Cardiac muscle cell (in vitro differentiated cells and primary cell): ENCODE measurements at places on chromosomes 7 and 10. TPM values are rescaled to one million over a fixed set of nuclear protein-coding genes. Genes with fewer than 3 reads are reported as not detected.

DNA sequence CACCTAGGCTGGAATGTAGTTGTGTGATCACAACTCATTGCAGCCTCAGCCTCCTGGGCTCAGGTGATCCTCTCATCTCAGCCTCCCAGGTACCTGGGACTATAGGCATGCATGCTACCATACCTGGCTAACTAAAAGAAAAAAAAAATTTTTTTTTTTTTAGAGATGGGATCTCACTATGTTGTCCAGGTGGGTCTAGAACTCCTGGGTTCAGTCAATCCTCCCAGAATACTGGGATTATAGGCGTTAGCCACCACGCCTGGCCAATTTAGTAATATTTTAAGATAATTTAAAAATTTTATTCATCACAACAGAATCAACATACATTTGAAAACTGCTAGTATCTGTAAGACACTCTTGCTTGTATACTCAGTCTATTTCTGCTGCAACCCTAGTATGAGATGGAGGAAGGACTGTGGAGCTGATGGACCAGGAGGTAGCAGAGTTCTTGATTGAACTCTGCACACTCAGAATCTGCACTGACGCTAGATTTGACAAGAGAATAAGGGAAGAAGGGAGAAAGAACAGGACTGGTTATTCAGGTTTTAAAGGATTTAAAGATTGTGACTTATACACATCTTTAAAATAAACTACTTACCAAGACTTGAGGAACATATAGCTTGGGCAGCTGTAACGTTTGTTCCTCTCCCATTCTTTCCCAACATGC, 57.6 kb downstream of the VCL start:
- H3K27ac ChIP-seq, result peak overlapping the region; percentile 92
- H3K4me3 ChIP-seq, result no peak overlapping the region
- H3K36me3 ChIP-seq, result no peaks in the 10 kb centered on the region
- peaks cover 47% of the 10 kb centered on the region for H3K4me1 ChIP-seq

Gene EMX2
- not detected in 2 replicates for polyA plus RNA-seq

DNA sequence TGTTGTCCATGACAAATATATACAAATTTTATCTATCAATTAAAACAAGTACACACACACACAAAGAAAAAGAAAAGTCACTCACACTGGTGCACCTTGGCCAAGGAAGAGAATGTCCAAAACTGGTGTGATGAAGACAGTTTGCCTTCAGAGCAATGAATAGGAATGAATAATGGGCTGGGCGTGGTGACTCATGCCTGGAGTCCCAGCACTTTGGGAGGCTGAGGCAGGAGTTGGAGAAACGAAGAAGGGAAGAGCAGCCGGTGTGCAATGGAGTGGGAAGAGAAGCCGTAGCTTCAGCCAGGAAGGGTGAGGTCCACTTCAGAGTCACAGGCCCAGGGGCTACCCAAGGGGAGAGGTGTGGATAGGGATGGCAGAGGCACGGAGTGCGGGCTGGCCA, 253.6 kb downstream of the CCSER2 start:
- H3K27ac ChIP-seq, result no peak overlapping the region
- no peaks in the 10 kb centered on the region for H3K27me3 ChIP-seq
- H3K4me1 ChIP-seq, result no peaks in the 10 kb centered on the region
- no peaks in the 10 kb centered on the region for H3K36me3 ChIP-seq
- H3K4me3 ChIP-seq, result no peak overlapping the region

Gene MUC3A
- 0.29 TPM in 1 of 2 replicates, not detected in the other for polyA plus RNA-seq

DNA sequence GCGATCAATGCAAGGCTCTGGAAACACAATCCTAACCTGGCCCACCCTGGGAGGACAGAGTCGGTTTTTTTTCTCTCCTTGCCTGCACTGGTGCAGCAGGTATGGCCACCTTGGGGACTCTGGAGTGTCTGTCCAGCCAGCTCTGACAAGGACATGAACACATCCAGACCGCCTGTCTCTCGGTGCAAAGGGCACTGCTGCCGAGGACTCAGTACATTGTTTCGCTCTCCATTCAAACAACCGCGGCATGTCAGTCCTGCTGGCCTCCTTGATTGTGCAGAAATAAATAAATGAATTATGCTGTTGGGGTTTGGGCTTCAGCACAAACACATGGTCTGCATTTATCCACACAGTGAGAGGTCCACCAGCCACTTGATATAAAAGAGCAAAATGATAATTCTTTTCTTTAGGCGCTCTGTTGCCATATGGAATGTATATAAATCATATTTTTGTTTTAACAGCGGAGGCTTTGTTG, 565.2 kb downstream of the KCNMA1 start:
- no peaks in the 10 kb centered on the region for H3K4me1 ChIP-seq
- no peak overlapping the region for H3K27ac ChIP-seq

GRCh38 chr10:95865814-95866466, 41.8 kb upstream of the CC2D2B start:
- no peaks in the 10 kb centered on the region for H3K27me3 ChIP-seq
- H3K4me3 ChIP-seq, result no peak overlapping the region
- H3K36me3 ChIP-seq, result no peaks in the 10 kb centered on the region

DNA sequence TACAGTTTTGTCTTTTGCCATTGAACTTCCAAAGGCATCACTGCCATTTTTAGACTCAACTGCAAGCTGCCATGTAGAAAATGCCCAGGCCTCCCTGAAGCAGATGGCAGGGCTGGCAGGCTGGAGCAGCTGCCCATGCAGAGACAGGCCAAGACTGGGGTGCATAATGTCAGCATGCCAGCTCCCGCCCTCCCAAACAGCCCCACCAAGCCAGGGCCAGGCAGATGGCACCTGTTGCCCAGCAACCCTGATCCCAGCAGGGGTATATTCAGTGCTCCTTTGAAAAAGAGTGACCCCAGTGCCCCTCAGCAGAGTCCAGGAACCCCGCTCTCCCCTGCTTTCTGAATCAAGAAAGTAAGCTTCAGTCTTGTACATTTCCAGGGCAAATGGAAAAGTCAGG, 32.6 kb downstream of the VSTM4 start:
- H3K36me3 ChIP-seq, result no peaks in the 10 kb centered on the region
- no peak for DNase-seq
- no peak overlapping the region for H3K27ac ChIP-seq
- no peaks in the 10 kb centered on the region for H3K27me3 ChIP-seq

DNA sequence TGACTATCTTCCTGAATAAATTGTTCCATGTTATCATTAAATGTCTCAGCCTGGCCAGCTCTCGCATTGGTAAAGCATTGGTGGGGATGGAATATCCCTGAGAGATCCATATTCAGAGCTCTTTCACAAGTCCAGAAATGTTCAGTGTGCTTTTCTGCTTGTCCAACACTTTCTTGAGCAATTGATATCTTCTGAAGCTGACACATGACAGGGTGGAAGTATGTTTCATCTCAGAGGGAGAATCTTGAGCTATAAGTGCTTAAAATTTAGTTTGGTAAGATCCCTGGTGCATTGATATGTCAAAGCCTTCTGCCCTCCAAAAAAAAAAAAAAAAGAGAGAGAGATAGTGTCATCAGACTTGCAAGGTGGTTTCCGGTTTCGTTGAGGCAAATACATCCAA, 7.4 kb downstream of the IFIT3 start:
- no peak overlapping the region for H3K4me3 ChIP-seq
- no peak for DNase-seq
- no peaks in the 10 kb centered on the region for H3K36me3 ChIP-seq
- no peaks in the 10 kb centered on the region for H3K27me3 ChIP-seq
- H3K4me1 ChIP-seq, result peaks cover 16% of the 10 kb centered on the region

- H3K27me3 ChIP-seq, result peaks cover 35% of the 10 kb centered on the region
- H3K27ac ChIP-seq, result no peak overlapping the region
- H3K4me3 ChIP-seq, result no peak overlapping the region
- H3K4me1 ChIP-seq, result peaks cover 18% of the 10 kb centered on the region
- no peak for DNase-seq
- no peaks in the 10 kb centered on the region for H3K36me3 ChIP-seq
Observed at GRCh38 chr7:128358233-128358632, 3.3 kb downstream of the PRRT4 start.

Gene MPP7
- polyA plus RNA-seq, result 9.2 and 9.7 TPM in 2 replicates

- no peak for DNase-seq
- no peaks in the 10 kb centered on the region for H3K4me1 ChIP-seq
- H3K27me3 ChIP-seq, result peaks cover 7% of the 10 kb centered on the region
- H3K4me3 ChIP-seq, result no peak overlapping the region
Observed at GRCh38 chr7:107728276-107728675, 15.7 kb upstream of the CBLL1 start.

Gene ADAMTS14
- polyA plus RNA-seq, result 1.2 and 2.2 TPM in 2 replicates

Gene SFTPA1
- polyA plus RNA-seq, result not detected in 2 replicates

DNA sequence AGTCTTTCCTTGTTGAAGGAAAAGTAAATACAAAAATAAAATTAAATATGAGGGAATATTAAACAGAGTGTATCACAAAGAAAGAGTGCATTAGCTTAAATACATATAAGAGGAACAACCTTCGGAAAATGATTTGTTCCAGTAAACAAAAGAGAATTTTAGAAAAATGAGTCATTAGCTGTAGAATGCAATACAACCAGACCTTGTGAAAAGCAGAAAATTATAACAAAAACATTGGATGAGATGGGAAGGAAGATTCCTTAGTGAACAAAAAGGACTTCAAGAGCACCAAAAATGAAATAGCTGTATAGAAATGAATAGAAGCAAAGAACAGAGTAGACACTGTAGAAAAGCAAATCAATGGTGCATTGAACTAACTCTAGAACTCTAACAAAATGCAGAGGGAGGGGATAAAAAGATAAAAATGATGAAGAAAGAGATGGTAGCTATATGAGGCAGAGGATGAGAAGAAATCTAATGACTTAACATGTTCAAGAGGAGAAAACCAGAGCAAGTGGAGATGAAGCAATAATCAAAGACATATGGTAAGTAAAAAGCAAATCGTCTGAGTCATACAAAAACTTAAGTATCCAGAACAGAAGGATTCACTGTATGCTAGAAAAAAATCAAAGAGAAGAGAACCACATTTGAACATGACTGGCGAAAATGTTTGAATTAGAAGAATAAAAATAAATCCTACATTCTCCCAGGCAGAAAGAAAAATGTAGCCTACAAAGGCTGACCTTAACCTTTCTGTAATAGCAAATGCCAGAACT, 190.5 kb downstream of the TMEM26 start:
- H3K27me3 ChIP-seq, result no peaks in the 10 kb centered on the region
- H3K27ac ChIP-seq, result no peak overlapping the region
- DNase-seq, result no peak
- H3K4me3 ChIP-seq, result no peak overlapping the region
- H3K4me1 ChIP-seq, result no peaks in the 10 kb centered on the region

Gene MBL2
- not detected in 2 replicates for polyA plus RNA-seq

GRCh38 chr7:40579401-40579800, 444.6 kb downstream of the SUGCT start:
- no peak overlapping the region for H3K4me3 ChIP-seq
- no peak overlapping the region for H3K27ac ChIP-seq
- DNase-seq, result no peak
- H3K27me3 ChIP-seq, result no peaks in the 10 kb centered on the region
- peaks cover 6% of the 10 kb centered on the region for H3K4me1 ChIP-seq
- H3K36me3 ChIP-seq, result no peaks in the 10 kb centered on the region

- no peak overlapping the region for H3K27ac ChIP-seq
- no peaks in the 10 kb centered on the region for H3K36me3 ChIP-seq
Observed at GRCh38 chr7:157434231-157434630, 97.4 kb downstream of the DNAJB6 start.

- no peaks in the 10 kb centered on the region for H3K4me1 ChIP-seq
- peak; percentile 54 for DNase-seq
Observed at GRCh38 chr10:89503652-89504370, 31.6 kb downstream of the SLC16A12 start.

DNA sequence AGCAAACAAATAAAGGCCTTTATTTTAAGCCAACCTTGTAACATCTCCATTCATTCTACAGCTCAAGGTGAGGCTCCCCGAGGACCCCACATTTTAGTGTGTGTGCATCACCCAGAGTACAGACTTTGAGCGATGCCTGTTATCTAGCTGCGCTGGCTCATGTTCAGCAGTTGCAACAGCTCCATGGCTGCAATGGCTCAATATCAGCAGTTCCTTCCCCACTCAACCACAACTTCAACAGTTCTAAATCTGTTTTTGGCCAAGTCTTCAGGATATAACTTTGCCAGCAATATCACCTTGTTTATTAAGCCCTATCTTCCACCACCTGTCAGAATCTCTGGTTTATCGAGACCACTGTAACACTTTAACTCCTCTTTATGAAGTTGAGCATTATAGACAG, 95.8 kb downstream of the WNT2 start:
- H3K27me3 ChIP-seq, result no peaks in the 10 kb centered on the region
- peak; percentile 70 for DNase-seq
- H3K4me3 ChIP-seq, result no peak overlapping the region
- peak overlapping the region; percentile 87 for H3K27ac ChIP-seq

Gene FAM25A
- not detected in 2 replicates for polyA plus RNA-seq

- no peak overlapping the region for H3K27ac ChIP-seq
- H3K4me3 ChIP-seq, result no peak overlapping the region
- H3K36me3 ChIP-seq, result no peaks in the 10 kb centered on the region
- no peak for DNase-seq
Observed at GRCh38 chr10:131617113-131617858, 283.5 kb upstream of the PPP2R2D start.

GRCh38 chr10:30114881-30115625, 55.7 kb upstream of the JCAD start:
- peak overlapping the region; percentile 31 for H3K4me3 ChIP-seq
- H3K27ac ChIP-seq, result peak overlapping the region; percentile 90
- peaks cover 34% of the 10 kb centered on the region for H3K4me1 ChIP-seq
- H3K36me3 ChIP-seq, result no peaks in the 10 kb centered on the region

- peak overlapping the region; percentile 85 for H3K27ac ChIP-seq
- no peaks in the 10 kb centered on the region for H3K27me3 ChIP-seq
- H3K4me1 ChIP-seq, result peaks cover 25% of the 10 kb centered on the region
- H3K4me3 ChIP-seq, result no peak overlapping the region
- no peak for DNase-seq
Observed at GRCh38 chr10:91021901-91022300, 101.0 kb upstream of the ANKRD1 start.

GRCh38 chr10:119301397-119301796, 94.0 kb downstream of the GRK5 start:
- H3K4me1 ChIP-seq, result peaks cover 27% of the 10 kb centered on the region

- no peak overlapping the region for H3K4me3 ChIP-seq
- H3K36me3 ChIP-seq, result no peaks in the 10 kb centered on the region
- no peak overlapping the region for H3K27ac ChIP-seq
- no peaks in the 10 kb centered on the region for H3K27me3 ChIP-seq
- DNase-seq, result no peak
- no peaks in the 10 kb centered on the region for H3K4me1 ChIP-seq
Observed at GRCh38 chr10:64156166-64156565, 635.0 kb downstream of the REEP3 start.

GRCh38 chr10:91820144-91820543, 21.9 kb downstream of the TNKS2 start:
- peaks cover 51% of the 10 kb centered on the region for H3K4me1 ChIP-seq
- H3K27me3 ChIP-seq, result no peaks in the 10 kb centered on the region
- DNase-seq, result no peak
- H3K36me3 ChIP-seq, result peaks cover 39% of the 10 kb centered on the region
- H3K27ac ChIP-seq, result no peak overlapping the region

GRCh38 chr10:122331615-122332446, 42.7 kb upstream of the PLEKHA1 start:
- no peaks in the 10 kb centered on the region for H3K36me3 ChIP-seq
- DNase-seq, result no peak
- H3K27ac ChIP-seq, result no peak overlapping the region
- no peaks in the 10 kb centered on the region for H3K4me1 ChIP-seq
- H3K4me3 ChIP-seq, result no peak overlapping the region

GRCh38 chr10:21534604-21535493, 817 bp downstream of the MLLT10 start:
- peak overlapping the region; percentile 98 for H3K27ac ChIP-seq
- H3K27me3 ChIP-seq, result no peaks in the 10 kb centered on the region
- peaks cover 25% of the 10 kb centered on the region for H3K4me1 ChIP-seq
